ENCODE measurements at places on chromosomes 3 and 15. TPM values are rescaled to one million over a fixed set of nuclear protein-coding genes. Genes with fewer than 3 reads are reported as not detected.

DNA sequence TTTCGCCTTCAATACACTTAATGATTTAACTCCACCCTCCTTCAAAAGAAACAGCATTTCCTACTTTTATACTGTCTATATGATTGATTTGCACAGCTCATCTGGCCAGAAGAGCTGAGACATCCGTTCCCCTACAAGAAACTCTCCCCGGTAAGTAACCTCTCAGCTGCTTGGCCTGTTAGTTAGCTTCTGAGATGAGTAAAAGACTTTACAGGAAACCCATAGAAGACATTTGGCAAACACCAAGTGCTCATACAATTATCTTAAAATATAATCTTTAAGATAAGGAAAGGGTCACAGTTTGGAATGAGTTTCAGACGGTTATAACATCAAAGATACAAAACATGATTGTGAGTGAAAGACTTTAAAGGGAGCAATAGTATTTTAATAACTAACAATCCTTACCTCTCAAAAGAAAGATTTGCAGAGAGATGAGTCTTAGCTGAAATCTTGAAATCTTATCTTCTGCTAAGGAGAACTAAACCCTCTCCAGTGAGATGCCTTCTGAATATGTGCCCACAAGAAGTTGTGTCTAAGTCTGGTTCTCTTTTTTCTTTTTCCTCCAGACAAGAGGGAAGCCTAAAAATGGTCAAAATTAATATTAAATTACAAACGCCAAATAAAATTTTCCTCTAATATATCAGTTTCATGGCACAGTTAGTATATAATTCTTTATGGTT is at the start of gene CCR5:
Gene CCR5 (plus strand): TSS at position 108 of the 680 bp plus-strand sequence. CDS start 1,957 bp downstream, outside the sequence.
- no peak for DNase-seq

DNA sequence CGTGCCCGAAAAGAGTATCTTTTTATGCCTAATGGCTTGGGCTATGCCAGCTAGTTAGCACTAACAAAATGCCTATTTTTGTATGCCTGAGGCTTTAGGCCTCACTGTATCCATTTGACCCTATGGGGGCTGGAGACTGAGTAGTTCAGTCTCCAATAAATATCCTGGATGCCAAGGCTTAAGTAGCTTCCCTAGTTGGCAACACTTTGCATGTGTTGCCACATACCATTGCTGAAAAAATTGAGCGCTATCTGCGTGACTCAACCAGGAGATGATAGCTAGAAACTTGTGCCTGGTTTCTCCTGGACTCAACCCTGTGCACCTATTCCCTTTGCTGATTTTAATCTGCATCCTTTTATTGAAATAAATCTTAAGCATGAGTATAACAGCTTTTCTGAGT is 58.4 kb upstream of the ATP2C1 start:
- DNase-seq: no peak

DNA sequence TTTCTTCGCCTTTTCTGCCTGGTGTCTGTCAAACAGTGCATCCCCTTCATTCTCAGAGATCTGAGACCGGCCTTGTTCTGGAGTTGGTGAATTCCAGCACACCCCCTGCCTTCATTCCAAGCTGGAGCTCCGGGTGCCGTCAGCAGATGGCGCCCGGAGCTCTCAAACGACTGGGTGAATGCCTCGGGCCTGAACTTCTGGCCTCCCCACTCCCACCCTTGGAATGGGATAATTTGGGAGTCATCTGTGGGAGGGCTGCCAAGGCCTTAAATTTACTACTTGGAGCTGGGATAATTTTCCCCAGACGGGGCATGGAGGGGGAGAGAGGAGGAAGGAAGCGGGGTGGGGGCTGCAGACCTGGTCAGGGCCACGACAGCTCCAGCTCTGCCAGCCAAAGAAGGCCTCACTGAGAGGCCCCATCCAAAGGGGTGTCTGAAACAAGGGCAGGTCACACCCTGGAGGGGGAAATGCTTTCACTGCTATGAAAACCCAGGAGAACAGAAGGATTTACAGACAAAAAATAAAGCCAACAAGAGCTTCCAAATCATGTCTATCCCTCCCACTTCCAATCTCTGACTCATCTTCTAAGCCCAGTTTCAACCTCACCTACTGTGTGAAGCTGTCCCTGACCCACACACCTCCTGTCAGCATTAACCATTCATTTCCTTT is 187.9 kb downstream of the OPA1 start:
- peak; percentile 96 for DNase-seq

GRCh38 chr3:192816351-192816750 is 89.0 kb upstream of the FGF12 start:
- DNase-seq: peak; percentile 66

DNA sequence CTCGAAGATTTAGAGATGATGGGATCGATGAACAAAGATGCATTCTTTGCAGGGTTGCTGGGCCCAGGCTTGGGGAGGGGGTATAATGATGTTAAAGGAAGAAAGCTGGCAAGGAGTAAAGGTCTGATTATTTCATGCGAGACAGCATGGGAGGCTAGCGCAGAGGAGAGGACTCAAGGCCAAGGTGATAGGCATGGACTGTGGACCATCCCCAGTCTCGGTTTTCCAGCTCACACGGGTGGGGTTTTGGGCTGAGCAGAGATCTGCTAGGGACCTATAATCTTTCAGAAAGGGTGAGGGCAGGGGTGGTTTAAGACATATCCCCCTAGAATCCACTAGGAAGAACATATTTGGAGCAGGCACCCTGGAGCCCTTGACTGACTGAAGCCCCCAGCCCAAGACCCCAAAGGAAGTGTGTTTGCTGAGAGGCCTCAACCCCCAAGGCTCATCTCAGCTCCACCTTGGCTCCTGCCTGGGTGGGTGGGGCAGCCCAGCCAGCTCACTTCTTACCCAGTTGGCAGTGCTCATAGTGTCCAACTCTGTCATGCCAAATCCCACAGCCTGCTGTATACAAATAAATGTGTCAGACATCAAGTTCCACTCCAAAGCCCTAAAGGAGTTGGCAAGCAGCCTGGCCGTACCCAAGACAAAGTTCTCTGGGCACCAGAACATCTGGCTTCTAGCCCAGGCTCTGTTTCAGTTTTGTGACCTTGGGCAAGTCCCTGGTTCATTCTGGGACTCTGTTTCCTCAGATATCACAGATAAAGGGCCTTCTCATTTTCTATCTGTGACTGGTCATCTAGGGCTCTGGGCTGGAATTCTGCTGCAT is 17.9 kb downstream of the ACSBG1 start:
- no peak for DNase-seq

DNA sequence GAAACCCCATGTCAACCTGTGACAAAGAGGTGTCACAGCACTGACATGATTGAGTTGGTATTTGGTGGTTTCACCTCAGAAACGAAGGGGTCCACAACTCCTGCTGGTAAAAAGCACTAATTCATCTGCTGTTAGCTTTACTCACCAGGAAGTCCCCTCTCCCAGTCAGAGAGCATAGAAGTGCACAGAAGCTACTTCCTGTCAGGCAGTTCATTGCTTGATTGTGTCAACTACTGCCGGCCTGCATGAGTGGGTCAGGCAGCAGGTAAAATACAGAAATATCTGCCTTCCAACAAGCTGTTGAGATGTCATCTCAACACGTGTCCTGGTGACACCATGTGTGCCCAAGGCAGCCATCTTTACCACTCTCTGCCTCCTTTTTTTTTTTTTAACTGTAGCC is 596.6 kb upstream of the NR2F2 start:
- no peak for DNase-seq

- no peak for DNase-seq
Observed at GRCh38 chr3:16881896-16882630, 2.7 kb upstream of the PLCL2 start.

GRCh38 chr3:141071681-141072260 is 20.6 kb downstream of the SPSB4 start:
- DNase-seq: no peak

GRCh38 chr3:27353221-27353620 is 16.0 kb downstream of the NEK10 start:
- no peak for DNase-seq

Gene NR1I2
- polyA plus RNA-seq: 0.52 TPM

Gene TMEM89
- polyA plus RNA-seq: not detected

Gene TMPRSS7
- not detected for polyA plus RNA-seq

Gene RGMA
- 57.1 TPM for polyA plus RNA-seq

Gene MME
- 15.1 TPM for polyA plus RNA-seq

Gene OXNAD1
- polyA plus RNA-seq: 9.3 TPM

Gene GATA2
- polyA plus RNA-seq: 2.4 TPM

Data from muscle of arm (tissue), 14 donors.